Stimulated activated CD4-positive, alpha-beta T cell treated with anti-CD3 and anti-CD28 coated beads, TNF-alpha, amount 100 ng/mL, for 4 hours (primary cell): ENCODE measurements at places on chromosomes 11 and 22.

- DNase-seq = no peak
Observed at GRCh38 chr11:114478768-114479167, 39.5 kb downstream of the REXO2 start.

DNA sequence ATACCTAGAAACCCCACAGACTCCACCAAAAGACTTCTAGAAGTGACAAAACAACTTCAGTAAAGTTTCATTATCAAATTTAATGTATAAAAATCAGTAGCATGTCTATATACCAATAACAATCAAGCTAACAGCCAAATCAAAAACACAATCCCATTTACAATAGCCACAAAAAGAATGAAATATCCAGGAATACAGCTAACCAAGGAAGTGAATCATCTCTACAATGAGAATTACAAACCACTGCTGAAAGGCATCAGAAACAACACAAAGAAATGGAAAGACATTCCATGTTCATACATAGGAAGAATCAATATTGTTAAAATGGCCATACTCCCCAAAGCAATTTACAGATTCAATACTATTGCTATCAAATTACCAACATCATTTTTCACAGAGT, 46.0 kb downstream of the PRCP start:
- DNase-seq = no peak

- no peak for DNase-seq
Observed at GRCh38 chr22:37043828-37044538, 7.6 kb upstream of the KCTD17 start.

GRCh38 chr11:44377914-44378321, 68.0 kb upstream of the ALX4 start:
- DNase-seq = no peak

DNA sequence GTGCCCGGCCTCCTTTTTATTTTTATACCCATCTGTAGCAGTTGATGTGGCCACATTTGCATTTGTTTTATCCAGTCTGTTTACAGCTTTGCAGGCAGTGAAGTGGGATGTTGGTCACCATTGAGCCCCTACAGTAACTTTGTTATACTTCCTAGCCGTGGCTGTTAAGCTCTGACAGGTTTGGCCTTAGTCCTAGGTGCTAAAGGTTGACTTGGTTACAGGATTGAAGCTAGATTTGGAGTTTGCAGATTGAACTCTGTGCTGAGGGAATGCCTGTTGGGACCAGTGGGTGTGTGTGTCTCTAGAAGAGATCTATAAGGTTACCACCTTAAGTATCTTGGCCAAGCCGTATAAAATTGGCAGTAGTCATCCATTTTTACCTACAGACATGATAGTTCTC, 91.2 kb downstream of the PPP6R3 start:
- no peak for DNase-seq

DNA sequence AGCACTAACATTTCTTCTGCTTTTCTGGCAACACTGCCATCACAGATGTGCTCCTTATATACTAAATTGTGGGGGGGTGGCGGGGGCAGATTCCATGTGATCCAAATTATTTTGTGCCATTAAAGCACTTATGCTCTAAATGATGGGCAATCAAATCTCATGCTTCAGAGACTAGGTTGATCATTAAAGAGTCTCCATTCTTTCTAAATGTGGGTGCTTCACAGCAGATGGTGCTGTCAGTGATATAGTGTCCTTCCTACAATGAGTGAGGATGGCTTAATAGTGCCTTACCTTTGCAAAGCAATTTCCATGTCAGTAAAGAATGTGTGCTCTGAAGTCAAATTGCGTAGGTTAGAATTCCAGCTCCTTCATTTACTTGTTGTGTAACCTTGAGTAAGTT, 589.8 kb downstream of the ETS1 start:
- no peak for DNase-seq

GRCh38 chr22:23969071-23969470, 2.4 kb downstream of the DDTL start:
- DNase-seq = no peak

DNA sequence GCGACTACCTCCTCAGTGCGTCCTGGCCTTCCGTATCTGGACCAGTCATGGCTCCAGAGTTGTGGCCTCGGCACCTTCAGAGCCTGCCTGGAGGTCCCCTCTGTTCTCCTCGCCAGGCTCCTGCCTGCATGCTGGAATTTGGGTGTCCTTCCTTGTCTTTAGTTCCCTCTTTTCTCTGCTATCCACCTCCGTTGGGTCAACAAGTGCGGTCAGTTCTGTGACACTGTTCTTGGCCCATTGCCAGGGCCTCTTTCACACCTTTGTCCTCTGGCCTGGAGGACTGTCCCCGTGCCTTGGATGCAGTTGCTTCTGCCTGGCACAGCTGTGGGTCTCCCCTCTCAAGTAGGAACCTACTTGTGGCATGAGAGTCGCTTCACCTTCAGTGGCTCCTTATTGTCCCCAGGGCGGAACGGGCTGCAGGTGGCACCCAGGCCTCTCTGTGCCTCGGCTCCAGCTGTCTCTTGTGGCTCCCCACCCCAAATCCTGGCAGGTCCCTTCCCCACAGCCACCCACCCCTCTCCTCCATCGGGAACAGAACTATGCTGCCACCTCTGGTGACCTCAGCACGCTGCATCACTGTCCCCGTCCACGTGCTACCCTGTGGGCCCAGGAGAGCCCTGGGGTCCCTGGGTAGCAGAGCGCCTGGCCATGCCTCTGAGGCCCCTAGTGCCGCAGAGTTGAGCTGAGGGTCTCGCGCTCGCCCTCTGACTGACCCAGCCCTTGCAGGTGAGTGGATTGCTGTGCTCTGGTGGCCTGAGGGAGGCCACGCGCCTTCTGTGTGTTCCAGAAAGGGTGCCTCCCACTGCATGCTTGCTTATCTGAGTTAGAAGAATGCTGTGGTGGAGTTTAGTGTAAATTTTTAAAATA, 4.7 kb downstream of the DGCR8 start:
- DNase-seq = no peak

DNA sequence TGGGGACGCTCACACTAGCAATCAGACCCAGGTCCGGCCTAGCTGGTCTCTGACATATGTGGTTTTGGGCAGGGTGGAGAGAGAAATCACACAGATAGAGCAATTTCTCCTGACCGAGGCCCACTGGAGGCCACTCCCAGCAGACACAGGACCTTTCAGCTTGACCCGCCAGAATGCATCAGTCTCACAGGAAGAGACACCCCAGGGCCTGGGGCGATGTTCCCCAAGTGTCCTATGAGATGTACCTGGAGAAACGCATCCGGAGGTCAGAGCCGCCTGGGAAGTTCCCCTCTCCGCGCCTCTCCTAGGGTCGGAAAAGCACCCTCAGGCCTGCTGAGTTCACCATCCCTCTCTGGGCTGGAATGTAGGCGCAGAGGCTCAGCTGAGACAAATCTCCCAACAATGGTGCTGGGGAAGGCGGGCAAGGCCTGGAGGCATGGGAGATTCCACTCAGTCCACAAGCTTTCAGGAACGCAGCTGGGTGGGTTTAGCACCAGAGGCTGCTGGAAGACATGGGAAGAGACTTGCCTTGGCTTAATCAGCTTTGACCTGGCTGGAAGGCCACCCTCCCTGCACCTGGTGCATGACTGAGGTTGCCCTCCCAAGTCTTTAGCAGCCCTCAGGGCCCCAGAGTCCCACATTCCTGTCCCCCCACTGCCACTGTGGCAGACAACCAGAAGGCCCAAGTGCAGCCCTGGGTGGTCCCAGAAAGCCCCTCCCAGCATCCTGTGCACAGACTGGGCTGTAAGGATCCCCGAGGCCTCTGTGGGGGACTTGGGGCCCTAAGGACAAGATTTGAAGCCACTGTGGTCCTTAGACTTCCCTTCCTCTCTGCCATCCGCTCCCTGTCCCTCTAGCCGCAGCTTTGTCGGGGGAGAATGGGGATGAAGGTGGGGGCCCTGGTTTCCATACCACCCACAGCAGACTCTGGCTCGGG, 57.5 kb downstream of the RTL6 start:
- no peak for DNase-seq

- DNase-seq = no peak
Observed at GRCh38 chr11:71432761-71433647, 15.2 kb downstream of the DHCR7 start.

- no peak for DNase-seq
Observed at GRCh38 chr11:108857382-108857781, 192.5 kb downstream of the DDX10 start.

DNA sequence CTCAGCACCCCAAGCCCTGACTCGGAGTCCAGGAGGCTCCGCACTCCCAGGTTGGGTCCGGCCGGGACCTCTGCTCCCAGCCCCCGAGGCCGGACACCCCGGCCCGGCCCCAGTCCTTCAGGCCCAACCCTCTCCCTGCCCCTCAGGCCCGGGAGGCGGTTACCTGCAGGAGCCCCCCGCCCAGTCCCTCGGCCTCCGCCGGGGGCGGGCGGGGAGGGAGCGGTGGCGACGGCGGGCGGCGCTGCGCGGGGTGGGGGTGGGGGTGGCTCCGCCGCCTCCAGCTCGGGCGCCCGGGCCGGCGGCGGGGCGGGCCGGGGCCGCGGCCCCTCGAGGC, 310 bp downstream of the TCF20 start:
- no peak for DNase-seq

GRCh38 chr22:28948424-28948823, 65.1 kb downstream of the ZNRF3 start:
- DNase-seq = no peak

DNA sequence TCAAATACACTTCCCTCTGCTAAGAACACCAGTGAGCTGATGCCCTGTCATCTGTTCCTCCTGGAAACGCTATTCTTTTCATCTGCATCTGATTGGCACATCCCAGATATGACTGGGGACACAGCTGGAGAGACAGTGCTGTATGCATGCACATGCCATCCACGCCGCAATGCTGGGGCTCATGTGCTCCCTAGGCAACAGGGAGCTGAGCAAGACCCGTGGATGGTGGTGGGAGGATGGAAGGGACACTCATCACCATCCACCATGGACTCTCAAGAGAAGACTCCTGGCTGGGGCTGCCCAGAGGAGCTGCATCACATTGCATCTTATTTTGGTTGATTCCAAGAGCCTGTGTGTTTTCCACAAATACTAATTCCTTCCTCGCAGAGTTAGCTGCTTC, 534.9 kb downstream of the OPCML start:
- no peak for DNase-seq

DNA sequence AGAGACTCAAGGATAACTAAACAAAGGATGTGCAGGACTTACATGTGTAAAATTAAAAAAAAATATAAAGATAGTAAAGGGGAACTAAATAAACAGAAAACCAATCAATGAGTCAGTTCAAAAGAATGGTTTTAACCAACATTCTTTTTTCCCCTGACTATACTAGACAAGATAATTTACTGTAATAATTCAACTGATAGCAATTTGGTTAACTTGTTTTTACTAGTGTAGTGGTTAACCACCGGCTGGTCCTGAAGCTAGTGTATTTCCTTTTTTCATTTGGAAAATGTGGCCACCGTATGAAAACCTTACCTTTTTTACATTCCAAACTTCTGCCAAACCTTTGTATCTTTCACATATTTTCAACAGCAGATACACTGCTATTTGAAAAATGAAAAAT, 123.1 kb downstream of the ARHGAP42 start:
- DNase-seq = no peak

- DNase-seq = no peak
Observed at GRCh38 chr11:72421351-72421750, 13.0 kb downstream of the CLPB start.

- DNase-seq = no peak
Observed at GRCh38 chr11:66857234-66857926, 516 bp downstream of the LRFN4 start.
